Ovary (tissue), 10 donors: ENCODE measurements at places on chromosomes 5 and 9.

- no peaks in the 10 kb centered on the region for H3K36me3 ChIP-seq
- H3K4me1 ChIP-seq, result no peaks in the 10 kb centered on the region
Measured at GRCh38 chr5:169168280-169168679, 132.7 kb downstream of the SLIT3 start.

DNA sequence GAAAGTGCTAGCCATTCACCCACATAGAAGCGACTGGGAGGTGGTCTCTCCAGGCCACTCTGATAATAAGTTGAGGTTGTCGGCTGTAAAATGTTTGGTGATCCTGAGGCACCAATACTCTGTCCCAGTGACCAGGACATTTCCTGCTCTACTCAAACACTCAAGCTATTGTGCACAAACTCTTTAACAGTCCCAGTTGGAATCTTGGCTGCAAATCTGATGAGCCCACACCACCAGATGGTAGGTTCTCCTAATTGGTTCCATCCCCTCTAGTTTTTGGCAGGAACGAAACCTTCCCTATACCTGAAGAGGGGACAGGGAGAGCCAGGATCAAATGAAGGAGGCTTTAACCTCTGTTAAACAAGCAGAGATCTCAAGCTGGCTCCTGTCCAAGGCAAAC is 14.3 kb downstream of the GRIA1 start:
- no peaks in the 10 kb centered on the region for H3K27me3 ChIP-seq
- no peak overlapping the region for H3K27ac ChIP-seq
- no peak for DNase-seq
- H3K4me1 ChIP-seq, result no peaks in the 10 kb centered on the region

- no peaks in the 10 kb centered on the region for H3K4me1 ChIP-seq
- H3K4me3 ChIP-seq, result no peak overlapping the region
- no peak overlapping the region for H3K27ac ChIP-seq
- H3K27me3 ChIP-seq, result no peaks in the 10 kb centered on the region
- no peak for DNase-seq
Measured at GRCh38 chr9:122498883-122499288, 11.7 kb upstream of the OR1J2 start.

DNA sequence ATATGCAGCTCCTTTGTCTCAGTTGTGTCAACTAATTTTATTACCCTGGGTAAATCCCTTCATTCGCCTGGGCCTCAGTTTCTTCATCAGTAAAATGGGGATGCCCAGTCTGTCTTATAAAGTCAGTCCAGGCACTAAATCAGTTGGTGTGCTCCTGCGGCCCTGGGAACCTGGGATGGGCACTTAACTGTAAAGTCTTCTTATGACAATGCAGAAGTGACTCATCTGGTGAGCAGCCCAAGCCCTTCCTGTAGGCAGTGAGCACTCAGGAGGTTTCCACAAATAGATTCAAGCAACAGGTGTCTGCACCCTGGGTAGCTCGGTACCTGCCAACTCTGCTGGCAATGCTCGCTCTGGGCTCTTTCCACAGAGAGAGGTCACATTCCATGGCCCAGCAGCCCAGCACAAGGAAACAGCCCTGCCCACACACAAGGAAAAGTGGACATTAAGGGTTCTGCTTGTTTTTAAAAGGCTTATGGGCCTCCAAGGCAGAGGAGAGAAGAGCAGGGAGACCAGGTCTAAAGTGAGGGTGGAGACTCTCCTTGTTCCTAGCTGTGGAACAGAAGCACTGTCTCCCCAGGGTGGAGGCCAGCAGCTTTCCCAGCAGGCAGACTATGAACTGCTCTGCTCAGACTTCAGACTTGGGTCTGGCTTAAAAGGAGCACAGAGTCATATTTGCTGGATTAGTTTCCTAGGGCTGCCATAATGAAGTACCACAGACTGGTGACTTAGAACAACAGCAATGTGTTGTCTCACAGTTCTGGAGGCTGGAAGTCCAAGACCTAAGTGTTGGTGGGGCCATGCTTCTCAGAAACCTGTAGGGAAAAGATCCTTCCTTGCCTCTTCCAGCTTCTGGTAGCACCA is 89.7 kb upstream of the ADRA1B start:
- no peak overlapping the region for H3K27ac ChIP-seq
- H3K36me3 ChIP-seq, result no peaks in the 10 kb centered on the region
- H3K4me3 ChIP-seq, result no peak overlapping the region
- no peak for DNase-seq
- no peaks in the 10 kb centered on the region for H3K27me3 ChIP-seq

GRCh38 chr9:71647094-71647591 is 121.2 kb downstream of the CEMIP2 start:
- peak; percentile 44 for DNase-seq
- no peaks in the 10 kb centered on the region for H3K36me3 ChIP-seq
- peaks cover 1% of the 10 kb centered on the region for H3K4me1 ChIP-seq

DNA sequence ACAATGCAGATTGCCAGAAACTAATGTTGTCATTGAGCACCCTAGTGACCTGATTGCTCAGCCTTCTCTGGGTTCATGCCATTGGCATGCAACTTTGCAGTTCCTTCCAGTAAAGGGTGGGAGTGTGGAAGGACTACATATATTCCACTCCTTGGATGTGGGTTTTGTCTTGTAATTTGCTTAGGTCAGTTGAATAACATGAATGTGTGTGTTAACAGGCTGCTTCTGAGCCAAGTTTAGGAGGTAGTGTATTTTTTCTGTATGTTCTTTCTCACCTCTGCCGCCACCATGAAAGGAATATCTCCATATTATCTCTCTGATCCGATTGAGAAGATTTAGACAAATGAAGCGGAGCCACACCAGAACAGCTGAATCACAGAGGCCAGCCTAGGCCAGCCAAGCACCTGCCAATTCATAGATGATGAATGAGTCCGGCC is 1929.6 kb upstream of the CDH6 start:
- H3K4me1 ChIP-seq, result no peaks in the 10 kb centered on the region
- no peak for DNase-seq
- no peaks in the 10 kb centered on the region for H3K27me3 ChIP-seq
- H3K27ac ChIP-seq, result no peak overlapping the region
- no peaks in the 10 kb centered on the region for H3K36me3 ChIP-seq

DNA sequence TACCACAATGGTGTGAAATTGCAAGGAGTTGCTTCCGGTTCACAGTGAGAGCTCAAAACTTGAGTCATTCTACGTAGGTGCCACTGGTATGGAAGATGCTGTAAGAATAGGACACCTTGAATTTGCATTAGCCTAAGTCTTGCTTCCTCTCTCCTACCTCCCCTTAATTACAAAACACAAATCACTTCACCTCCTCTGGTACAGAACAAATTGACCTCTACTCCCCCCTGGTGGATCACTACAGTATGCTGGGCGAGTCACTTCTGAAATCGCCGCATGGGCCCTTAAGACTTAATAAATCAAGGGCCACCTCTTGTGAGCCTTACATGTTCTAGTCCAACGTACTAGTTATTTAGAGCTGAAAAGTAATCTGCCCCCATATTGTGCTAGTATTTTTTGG is 145.3 kb upstream of the SMARCA2 start:
- no peaks in the 10 kb centered on the region for H3K36me3 ChIP-seq
- H3K27me3 ChIP-seq, result no peaks in the 10 kb centered on the region
- DNase-seq, result no peak
- H3K4me1 ChIP-seq, result no peaks in the 10 kb centered on the region

GRCh38 chr9:97774673-97775072 is 77.5 kb upstream of the XPA start:
- DNase-seq, result no peak
- H3K4me3 ChIP-seq, result no peak overlapping the region
- H3K4me1 ChIP-seq, result no peaks in the 10 kb centered on the region
- H3K27me3 ChIP-seq, result no peaks in the 10 kb centered on the region
- H3K36me3 ChIP-seq, result no peaks in the 10 kb centered on the region

DNA sequence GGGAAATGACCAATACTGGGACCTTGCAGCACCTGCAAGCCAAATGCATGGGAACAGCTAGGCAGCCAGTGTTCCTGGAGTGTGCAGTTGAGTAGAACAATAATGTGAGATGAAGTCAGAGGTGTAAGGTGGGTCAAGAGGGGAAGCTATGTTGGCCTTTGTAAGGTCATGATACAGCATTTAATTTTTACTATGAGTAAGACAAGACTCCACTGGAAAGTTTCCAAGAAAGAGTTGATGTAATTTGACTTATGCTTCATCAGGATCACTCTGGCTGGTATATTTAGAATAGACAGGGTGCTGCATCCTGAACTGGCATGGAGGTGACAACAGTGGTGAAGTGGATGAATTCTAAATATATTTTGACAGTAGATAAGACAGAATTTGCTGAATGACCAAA is 744.8 kb downstream of the KCTD16 start:
- H3K27me3 ChIP-seq, result no peaks in the 10 kb centered on the region
- no peak overlapping the region for H3K27ac ChIP-seq
- no peak overlapping the region for H3K4me3 ChIP-seq
- DNase-seq, result no peak
- H3K36me3 ChIP-seq, result no peaks in the 10 kb centered on the region
